CD4-positive, alpha-beta T cell treated with Interleukin-6 for 4 hours (primary cell): ENCODE measurements at places on chromosomes 12 and 14.
A peak's percentile ranks its signal among the peaks of the same experiment; 100 is the strongest.

- DNase-seq, result no peak
These were observed 31.5 kb downstream of the KIF26A start for GRCh38 chr14:104169699-104170479.

DNA sequence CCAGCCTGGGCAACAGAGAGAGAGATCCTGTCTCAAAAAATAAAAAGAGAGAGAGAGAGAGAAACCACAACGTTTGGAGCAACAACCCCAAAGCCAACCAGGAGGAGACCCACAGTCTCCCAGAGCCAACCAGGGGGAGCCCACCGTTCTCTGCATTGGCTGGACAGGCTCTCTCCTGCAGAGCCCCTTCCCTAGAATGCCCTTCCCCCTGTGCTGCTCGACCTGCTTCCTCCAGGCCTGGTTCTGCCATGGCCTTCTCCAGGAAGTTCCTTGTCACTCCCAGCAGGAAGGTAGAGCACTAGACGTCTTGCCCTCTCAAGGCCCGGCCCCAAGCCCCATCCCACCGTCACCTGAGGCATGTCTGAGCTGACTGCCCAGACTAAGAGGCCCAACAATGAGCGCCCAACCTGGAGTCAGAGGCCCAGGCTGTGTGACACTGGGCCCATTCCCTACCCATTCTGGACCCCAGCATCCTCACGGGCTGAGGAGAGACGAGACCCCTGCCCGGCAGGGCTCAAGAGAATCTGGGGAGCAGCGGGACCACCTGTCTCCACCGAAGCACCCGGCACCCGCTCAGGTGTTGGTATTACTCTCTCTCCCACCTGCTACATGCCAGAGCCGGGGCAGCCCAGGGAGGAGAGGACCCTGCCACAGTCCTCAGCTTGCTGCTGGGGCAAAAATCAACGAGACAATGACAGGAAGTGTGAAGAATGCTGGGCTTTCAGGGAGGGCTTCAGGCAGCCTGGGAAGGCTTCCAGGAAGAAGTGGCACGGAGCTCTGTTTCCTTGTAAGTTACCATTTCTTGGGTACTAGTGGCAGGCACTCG is 61.2 kb downstream of the DIO3 start:
- no peak for DNase-seq

DNA sequence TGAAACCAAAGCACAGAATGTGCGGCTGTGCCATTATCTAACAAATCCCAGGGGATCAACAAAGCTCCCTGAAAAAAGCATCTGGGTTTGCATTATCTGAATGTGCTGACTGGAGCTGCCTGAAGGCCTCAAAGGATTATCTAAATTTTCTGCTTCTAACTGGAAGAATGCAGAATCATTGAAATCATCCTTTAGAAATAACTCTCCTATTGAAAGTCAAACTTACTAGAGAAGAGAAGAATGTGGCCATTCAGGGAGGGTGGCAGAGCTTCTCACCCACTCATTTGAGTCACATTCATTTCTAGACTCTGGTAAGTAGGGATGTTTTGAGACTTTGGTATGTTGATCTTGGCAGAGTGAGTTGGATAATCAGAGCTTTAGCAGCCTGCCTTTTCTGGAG is 220.6 kb upstream of the RGS6 start:
- DNase-seq, result no peak

GRCh38 chr14:99678198-99678597 is 5.9 kb upstream of the CYP46A1 start:
- DNase-seq, result no peak

DNA sequence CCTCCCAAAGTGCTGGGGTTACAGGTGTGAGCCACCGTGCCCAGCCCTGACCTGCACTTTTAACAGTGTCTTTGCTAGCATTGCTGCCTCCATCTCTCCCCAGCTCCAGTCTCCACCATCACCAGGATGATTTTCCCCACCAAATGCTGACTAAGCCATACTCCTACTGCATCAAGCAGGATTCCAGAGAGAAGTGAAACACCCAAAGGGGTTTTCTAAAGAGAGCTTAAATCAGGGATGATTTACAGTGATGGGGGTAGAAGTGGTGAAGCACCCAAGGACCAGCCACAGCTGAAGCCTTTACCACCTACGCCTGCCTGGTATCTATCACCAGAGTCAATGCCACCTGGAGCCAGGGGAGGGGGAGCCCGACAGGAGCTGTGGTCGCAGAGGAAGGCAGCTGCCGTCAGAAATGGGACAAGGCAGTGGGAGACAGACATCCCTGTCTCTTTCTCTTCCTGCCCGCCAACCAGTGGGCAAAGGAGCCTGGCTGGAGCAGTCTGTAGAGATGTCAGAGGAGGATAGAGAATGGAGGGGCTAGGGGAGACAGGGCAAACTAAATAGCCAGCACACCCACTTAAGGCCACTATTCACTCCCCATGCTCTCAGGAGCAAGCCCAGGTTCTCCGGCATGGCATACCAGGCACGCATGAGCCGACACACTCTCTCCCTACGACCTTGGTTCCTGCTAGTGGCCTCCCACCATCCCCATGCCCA is 22.4 kb upstream of the CD9 start:
- no peak for DNase-seq

DNA sequence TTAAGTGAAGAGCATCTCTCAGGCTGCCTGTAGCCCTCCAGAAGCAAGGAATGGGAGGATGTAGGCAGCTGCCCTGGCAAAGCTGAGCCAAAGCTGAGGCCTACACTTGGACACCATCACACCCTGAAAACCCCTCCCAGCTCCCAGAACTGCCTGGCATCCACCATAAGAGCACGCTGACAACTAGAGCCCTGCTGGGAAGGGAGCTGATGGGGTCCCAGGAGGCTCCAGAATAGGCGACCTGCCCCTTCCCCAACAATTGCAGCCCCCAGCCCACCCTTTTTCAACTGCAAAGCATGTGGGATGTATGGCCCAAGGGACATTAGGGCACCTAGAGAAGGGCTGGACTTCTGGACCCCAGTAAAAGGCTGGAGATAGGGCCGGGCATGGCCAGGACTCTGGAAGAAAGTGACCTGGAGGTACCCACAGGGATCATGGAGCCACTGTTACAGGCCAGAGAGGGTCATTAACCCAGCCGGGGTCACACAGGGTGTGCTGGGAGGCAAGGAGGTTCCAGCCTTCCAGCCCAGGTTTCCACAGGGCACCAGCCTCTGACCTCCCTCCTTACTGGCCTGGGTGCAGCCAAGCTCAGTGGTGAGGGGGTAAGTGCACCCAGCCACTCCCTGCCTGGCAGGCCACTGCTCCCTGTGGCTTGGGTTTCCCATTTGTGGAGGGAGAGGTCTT is 27.8 kb downstream of the FAM222A start:
- DNase-seq, result no peak

GRCh38 chr12:95998611-95999286 is 2.6 kb upstream of the HAL start:
- peak; percentile 57 for DNase-seq

DNA sequence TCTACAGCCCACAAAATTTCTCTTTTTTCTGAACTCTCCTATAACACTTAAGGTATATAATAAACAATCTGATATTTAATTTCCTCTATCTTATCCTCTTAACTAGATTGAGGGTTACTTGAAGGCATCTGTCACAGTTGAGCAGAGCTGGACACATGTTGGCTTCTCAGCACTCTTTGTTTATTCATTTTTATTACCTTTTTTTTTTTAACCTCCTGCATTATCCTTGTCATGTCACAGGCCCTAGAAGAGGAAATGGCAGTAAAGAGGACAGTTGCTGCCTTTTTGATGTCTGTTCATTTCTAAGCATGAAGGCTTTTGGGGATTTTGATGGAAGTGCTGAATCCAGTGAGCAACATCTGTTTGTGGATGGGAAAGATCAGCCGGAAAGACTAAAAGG is 32.5 kb upstream of the EVL start:
- no peak for DNase-seq
